ENCODE measurements at places on chromosomes 7 and 10. TPM values are rescaled to one million over a fixed set of nuclear protein-coding genes. Genes with fewer than 3 reads are reported as not detected.

GRCh38 chr7:143321242-143321641, 5.3 kb downstream of the CLCN1 start:
- H3K4me1 ChIP-seq, result peaks cover 15% of the 10 kb centered on the region
- DNase-seq, result no peak
- no peak overlapping the region for H3K4me3 ChIP-seq
- H3K27ac ChIP-seq, result no peak overlapping the region

- no peaks in the 10 kb centered on the region for H3K4me1 ChIP-seq
- no peak overlapping the region for H3K27ac ChIP-seq
- no peaks in the 10 kb centered on the region for H3K36me3 ChIP-seq
- no peaks in the 10 kb centered on the region for H3K27me3 ChIP-seq
Measured at GRCh38 chr10:25493122-25493893, 318.5 kb downstream of the GPR158 start.

GRCh38 chr10:101217044-101217425, 12.2 kb downstream of the LBX1 start:
- H3K36me3 ChIP-seq, result no peaks in the 10 kb centered on the region
- DNase-seq, result no peak
- H3K4me3 ChIP-seq, result no peak overlapping the region
- no peak overlapping the region for H3K27ac ChIP-seq

ITPRID1 gene
- total RNA-seq, result not detected

GRCh38 chr7:155344270-155344617, 46.6 kb downstream of the INSIG1 start:
- peaks cover 16% of the 10 kb centered on the region for H3K4me1 ChIP-seq
- H3K27me3 ChIP-seq, result no peaks in the 10 kb centered on the region
- no peak for DNase-seq
- H3K4me3 ChIP-seq, result no peak overlapping the region
